ENCODE measurements at places on chromosomes 3 and 15.

DNA sequence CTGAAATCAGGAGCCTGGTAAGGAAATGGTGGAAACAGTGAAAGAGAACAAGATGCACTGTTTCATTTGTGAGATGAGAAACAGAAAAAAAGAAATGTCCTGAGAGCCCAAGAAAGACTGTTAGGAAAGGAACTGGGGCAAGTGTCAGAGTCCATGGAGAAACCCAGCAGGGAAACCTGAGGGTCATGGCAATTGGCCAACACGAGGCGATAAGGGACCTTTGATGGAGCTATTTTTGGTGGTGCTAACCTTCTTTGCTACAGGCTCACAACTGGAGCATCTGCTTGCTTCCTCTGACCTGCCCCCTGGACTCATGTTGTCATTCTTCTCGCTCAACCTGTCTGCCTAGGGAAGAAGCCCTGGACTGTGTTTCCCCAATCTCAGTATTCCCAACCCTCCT lies 4.2 kb upstream of the TMEM41A start:
- DNase-seq = no peak

DNA sequence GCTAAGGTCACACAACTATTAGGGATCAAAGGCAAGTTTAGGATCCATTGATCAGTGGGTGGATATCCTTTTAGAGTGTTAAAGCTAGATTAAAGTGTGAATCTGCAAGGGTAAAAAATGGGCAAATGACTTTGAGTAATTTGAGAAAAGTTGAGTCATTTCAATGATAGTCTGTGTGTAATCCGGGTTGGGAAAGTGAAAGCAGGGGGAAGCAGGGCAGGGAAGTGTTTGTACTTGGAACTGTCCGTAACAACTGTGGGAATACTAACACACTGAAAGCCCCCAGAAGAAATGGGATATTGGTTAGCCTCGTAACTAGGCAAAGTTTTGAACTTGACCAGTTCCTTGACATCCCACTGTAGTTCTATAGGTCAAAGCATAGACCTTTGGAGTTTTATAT lies 187.2 kb upstream of the SLITRK3 start:
- DNase-seq = no peak

DNA sequence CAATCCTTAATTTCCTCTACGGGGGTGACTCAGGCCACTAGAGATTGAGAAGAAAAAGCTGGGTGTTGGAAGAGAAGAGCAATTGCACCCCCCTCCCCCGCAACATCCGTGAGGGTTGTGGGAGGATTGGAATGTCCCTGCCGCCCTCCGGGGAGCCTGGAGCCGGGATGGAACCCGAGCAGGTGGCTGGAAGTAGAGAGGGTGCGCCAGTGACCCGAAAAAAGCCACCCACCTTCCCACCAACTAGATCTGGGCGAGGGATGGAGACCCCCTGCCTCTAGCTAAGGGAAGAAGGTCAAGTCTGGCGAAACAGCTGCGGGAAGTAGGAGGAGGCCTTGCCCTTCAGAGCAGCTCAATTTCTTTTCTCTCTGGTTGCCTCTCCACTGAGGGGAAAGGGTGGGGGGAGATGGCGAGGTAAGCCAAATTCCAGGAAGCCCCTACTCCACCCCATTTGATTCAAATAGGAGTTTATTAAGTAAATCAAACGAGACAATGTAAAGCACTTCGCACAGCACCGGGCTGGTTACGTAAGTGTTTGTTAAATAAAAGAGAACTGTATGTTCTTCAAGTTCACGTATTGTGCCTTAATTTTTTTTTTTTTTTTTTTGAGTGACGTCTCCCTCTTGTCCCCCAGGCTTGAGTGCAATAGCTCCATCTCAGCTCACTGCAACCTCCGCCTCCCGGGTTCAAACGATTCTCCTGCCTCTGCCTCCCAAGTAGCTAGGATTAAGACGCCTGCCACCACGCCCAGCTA lies 1.1 kb upstream of the WWTR1 start:
- no peak for DNase-seq

GRCh38 chr15:98154863-98155262 lies 194.4 kb downstream of the ARRDC4 start:
- DNase-seq = no peak

DNA sequence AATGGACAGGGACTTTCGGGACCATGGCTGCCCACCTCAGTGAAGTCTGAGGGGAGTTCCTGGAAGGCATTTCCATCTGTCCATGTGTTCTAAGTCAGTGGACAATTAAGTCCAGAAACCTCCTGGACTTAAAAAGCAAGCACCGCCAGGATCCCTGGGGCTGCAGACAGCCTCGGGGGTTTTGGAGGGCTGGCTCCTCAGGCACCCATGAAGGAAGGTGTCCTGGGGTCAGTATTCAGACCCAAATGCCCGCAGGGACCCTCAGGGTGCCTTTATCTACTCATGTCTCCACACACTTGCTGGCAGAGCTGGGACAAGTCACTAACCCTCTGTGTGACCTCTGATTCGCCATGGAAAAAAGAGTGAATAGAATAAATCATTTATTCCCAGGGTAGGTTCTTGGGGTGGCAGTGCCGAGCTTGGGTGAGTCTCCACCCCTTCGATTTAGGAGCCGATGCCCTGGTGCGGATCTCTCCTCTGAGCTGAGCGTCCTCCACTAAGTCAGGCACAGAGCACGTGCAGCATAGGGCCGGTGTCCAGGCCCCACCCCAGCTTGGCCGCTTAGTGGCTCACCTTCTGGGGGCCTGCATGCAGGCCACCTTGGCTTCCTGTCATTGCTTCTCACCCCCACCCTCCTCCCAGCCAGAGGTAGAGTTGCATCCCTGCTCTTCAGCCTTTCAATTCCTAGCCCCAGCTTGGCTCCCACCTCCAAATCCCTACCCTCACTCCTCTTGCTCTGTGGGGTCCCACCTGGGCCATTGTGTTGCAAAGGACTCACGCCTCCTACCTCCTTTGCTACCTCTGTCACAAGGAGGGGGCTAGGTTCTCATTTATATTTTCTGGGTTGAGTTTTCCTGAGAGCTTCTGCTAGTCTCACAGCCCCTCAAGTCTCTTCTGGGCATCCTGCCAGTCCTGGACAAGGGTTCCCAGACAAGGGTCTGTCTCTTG lies 19.9 kb downstream of the SLC6A6 start:
- no peak for DNase-seq

DNA sequence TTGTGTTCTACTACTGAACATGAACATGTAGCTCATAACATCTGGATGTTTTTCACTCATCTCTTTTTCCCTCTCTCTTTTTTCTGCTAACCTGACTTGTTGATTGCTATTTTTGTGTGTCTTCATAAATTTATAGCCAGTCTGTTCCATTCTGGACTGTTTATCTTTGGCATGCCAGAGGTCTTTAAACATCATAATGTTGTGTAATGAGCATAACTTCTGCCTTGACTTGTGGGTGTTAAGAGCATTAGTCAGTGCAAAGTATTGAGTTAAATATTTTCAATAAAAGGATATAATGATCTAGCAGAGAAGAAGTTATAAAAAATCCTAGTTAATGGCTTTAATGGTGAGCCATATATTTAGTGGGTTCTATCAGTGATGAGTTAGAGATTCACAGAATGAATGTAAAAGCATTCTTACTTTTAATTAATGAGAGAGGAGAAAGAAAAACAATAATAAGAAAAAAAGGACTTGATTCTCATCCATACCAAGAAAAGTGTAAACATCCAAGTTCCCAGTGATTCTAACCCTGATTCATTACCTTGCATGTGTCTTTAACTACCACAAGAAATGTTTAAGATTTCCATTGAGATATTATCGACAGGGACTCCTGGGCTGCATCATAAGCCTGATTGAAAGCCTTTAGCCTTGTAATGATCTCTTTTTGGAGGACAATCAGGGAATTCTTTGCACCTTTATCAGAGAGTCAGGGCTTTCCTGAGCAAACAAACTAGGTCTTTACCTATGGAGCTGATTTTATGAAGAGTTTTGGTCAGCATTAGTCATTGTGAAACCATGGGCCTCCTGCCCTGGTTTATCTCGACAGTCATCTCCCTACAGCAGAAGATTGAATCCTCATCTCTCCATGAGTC lies 22.9 kb downstream of the MITF start:
- DNase-seq = no peak

DNA sequence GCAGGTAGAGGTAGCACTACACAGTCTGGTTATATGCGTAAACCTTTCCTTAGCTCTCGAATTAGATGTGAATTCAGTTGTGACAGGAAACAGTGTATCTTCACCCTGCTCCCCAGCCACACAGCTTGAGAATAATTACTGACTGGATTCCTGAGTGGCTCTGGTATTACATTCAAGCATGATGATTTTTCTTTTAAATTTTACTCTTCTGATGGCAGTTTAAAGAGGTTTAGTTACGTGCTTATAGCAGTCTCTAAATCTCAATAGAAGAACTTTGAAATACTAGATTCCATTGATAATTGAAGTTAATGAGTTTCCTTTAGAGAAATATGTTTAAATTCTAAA lies 98.8 kb downstream of the FNDC3B start:
- DNase-seq = no peak

GRCh38 chr3:142298626-142299025 lies 73.2 kb upstream of the GK5 start:
- DNase-seq = no peak

Measured in NCI-H2029 treated with DMSO at 0.1 percent for 48 hours (cell line).